Vagina (tissue), 2 donors: ENCODE measurements at places on chromosomes 7 and 10. TPM values are rescaled to one million over a fixed set of nuclear protein-coding genes. Genes with fewer than 3 reads are reported as not detected.

DNA sequence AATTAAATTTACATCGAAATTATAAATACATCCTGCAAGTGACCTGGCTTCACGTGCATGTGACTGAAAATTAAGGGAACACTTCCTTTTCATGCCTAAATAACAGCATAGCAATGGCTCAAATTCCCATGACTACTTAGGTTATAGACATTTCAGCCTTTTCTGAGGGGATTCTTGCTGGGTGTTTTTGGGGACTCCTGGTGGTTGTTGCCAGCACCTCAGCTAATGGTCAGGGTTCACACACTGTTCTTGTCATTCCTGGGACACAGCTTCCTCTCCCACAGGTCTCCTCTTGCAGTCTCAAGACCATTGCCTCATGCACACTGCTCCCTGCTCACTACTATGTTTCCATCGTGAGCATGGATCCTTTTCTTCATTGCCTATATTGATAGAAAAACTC lies 148.9 kb upstream of the GLI3 start:
- no peak overlapping the region for H3K27ac ChIP-seq
- H3K4me1 ChIP-seq, result no peaks in the 10 kb centered on the region
- DNase-seq, result no peak
- no peak overlapping the region for H3K4me3 ChIP-seq

DNA sequence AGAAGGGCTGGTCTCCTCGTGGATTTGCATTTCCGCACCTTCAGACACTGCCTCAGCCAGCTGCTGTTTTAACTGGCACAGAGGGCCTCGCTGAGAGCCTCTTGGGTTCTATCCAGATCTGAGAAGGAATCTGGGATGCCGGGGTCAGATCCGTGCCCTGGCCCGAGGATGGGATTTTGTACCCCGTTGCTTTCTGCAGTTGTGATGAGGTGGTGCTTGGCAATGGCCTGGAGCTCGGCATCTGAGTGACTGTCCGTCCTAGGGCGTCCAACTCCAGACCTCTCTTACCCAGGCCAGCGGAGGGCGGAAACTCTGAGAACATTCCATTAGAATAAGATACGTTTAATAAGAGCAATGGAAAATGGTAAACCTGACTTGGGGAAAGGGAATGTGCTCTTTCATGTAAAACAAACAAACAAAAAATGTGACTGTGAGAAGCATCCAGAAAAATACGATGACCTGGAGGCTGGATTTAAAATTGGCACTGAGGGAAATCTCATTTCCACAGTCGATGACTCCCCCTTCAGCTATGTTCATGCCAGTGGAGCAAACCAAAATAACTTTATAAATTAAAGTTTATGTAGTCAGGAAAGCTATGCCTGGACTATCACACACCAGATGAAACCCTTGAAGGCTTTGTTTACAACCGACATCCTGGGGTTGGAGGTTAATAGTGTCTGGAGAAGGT lies 39.6 kb downstream of the GRK5 start:
- no peaks in the 10 kb centered on the region for H3K36me3 ChIP-seq
- peak overlapping the region; percentile 12 for H3K4me3 ChIP-seq
- DNase-seq, result no peak
- H3K4me1 ChIP-seq, result peaks cover 52% of the 10 kb centered on the region
- no peaks in the 10 kb centered on the region for H3K27me3 ChIP-seq

Gene STOX1
- total RNA-seq, result 2.5 TPM

DNA sequence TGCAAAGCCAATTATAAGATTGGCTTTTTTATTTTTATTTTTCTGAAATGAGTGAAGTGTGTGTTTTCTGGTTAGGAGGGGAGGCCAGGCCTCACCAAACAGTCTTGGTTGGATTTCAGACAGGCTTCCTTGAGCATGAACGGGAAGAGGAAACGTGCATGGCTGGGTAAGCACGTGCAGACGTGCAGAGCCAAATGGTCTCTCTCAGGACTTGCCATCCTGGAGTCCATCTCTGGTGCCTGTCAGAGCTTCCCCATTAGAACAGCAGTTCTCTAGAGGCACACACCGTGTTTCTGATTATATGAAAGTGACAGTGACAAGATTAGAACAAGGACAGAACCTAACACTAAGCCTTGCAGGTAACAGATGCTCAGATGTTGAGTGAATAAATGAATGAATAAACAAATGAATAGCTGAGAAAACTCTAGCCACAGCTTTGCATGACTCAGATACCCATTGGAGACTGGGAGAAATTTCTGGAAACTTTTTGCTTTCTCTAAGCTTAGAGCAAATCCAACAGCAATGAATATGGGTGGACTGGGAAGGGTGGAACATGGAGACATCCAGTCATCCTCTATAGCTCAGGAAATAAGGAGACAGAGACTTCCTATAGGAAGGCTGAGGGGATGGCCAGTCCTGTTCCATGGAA lies 11.8 kb upstream of the CALD1 start:
- no peaks in the 10 kb centered on the region for H3K4me1 ChIP-seq
- no peaks in the 10 kb centered on the region for H3K27me3 ChIP-seq
- H3K4me3 ChIP-seq, result no peak overlapping the region
- H3K27ac ChIP-seq, result peak overlapping the region; percentile 63
- no peaks in the 10 kb centered on the region for H3K36me3 ChIP-seq

Gene SAMD9
- 9.3 TPM for total RNA-seq

Gene SPDYE16
- not detected for total RNA-seq

DNA sequence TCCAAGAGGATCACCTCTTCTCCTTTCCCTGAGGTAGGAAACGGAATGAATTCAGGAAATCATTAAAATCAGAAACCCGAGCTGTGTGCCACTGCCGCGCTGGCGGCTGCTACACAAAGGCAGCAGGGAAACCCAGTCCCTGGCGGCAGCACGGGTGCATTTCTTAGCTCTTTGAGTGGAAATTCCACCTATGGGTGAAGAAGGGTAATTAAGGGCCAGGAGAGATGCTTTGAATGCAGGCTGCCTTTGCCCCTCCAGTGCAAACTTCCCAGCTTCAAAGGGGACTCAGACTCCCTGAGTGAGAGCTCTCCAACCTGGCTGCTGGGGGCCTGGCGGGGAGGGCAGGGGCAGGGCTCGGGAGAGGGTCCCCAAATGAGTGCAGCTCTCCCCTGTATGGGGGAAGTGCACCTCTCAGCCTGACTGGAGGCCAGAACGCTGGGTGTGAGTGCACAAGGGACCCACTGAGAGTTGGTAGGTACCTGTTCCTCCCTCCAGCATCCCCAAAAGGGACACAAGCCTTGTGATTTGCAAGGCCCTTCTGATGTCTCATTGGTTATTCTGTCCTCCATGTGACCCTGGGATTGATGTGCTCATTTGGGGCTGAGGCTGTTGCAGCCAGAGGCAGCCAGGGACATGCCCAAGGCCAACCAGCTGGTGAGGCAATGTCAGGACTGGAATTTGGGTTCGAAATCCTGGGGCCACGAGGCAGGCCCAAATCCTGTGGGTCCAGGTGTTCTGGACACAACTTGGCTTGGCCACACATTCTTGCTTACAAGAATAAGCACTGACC lies 16.3 kb upstream of the ZMIZ1 start:
- no peak overlapping the region for H3K27ac ChIP-seq
- H3K36me3 ChIP-seq, result no peaks in the 10 kb centered on the region
- H3K27me3 ChIP-seq, result no peaks in the 10 kb centered on the region
- no peak for DNase-seq
- H3K4me3 ChIP-seq, result no peak overlapping the region

GRCh38 chr7:39195967-39196366 lies 218.3 kb downstream of the POU6F2 start:
- H3K4me1 ChIP-seq, result no peaks in the 10 kb centered on the region
- no peak overlapping the region for H3K27ac ChIP-seq
- H3K4me3 ChIP-seq, result no peak overlapping the region
- no peak for DNase-seq
- no peaks in the 10 kb centered on the region for H3K36me3 ChIP-seq

DNA sequence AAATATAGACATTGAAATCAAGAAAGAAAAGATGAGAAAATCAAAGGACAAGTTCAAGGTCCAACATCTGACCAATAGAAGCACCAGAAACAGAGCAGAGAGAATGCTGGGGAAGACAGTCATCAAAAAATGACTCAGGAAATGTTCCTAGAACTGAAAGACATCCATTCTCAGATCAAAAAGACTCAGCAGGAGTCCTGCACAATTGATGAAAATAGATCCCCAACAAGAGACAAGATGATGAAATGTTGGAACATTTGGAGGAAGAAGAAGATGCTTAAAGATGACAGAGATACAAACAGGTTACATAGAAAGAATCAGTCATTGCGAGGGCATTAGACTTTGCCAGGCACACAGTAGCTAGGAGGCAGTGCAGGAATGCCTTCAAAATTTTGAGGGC lies 30.0 kb upstream of the EIF5AL1 start:
- H3K36me3 ChIP-seq, result no peaks in the 10 kb centered on the region
- no peak for DNase-seq
- no peaks in the 10 kb centered on the region for H3K27me3 ChIP-seq
- peaks cover 25% of the 10 kb centered on the region for H3K4me1 ChIP-seq
- no peak overlapping the region for H3K4me3 ChIP-seq
- no peak overlapping the region for H3K27ac ChIP-seq

Gene ADAM8
- total RNA-seq, result 11.0 TPM

GRCh38 chr7:135822376-135822775 lies 73.8 kb upstream of the FAM180A start:
- no peak overlapping the region for H3K27ac ChIP-seq
- H3K4me3 ChIP-seq, result no peak overlapping the region
- no peak for DNase-seq

GRCh38 chr7:3229904-3230470 lies 71.1 kb upstream of the SDK1 start:
- no peaks in the 10 kb centered on the region for H3K36me3 ChIP-seq
- H3K4me3 ChIP-seq, result no peak overlapping the region

Gene ZMIZ2
- 54.3 TPM for total RNA-seq

- no peak overlapping the region for H3K4me3 ChIP-seq
- no peaks in the 10 kb centered on the region for H3K4me1 ChIP-seq
- H3K36me3 ChIP-seq, result no peaks in the 10 kb centered on the region
- H3K27me3 ChIP-seq, result no peaks in the 10 kb centered on the region
- no peak for DNase-seq
These were observed 67.7 kb upstream of the NEUROD6 start for GRCh38 chr7:31408140-31408729.

Gene PTPRN2
- total RNA-seq, result 7.4 TPM

DNA sequence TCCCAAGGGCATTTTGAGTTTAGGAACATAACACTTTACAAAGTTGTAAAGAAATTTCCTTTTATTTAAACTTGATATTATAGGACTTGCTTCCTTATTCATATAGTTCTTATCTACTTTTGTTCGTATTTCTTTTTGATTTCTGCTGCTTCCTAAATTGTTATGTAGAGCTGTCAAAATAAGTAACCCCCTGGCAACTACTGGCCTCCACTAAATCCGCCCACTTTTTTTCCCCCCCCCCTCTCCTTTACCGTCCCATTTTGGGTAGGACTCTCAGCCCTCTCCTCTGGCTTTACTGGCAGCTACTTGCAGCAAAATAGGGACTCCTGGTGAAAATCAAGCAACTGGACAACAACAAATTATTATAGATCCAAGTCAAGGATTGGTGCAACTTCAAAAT lies 1.1 kb downstream of the SP4 start:
- H3K36me3 ChIP-seq, result no peaks in the 10 kb centered on the region
- no peak overlapping the region for H3K4me3 ChIP-seq
- no peak for DNase-seq
- no peaks in the 10 kb centered on the region for H3K27me3 ChIP-seq

- no peak overlapping the region for H3K4me3 ChIP-seq
- no peaks in the 10 kb centered on the region for H3K27me3 ChIP-seq
- no peaks in the 10 kb centered on the region for H3K36me3 ChIP-seq
- DNase-seq, result no peak
- H3K27ac ChIP-seq, result no peak overlapping the region
These were observed 196.0 kb downstream of the KCNMA1 start for GRCh38 chr10:77441353-77442166.

Gene AKR1E2
- 3.7 TPM for total RNA-seq

DNA sequence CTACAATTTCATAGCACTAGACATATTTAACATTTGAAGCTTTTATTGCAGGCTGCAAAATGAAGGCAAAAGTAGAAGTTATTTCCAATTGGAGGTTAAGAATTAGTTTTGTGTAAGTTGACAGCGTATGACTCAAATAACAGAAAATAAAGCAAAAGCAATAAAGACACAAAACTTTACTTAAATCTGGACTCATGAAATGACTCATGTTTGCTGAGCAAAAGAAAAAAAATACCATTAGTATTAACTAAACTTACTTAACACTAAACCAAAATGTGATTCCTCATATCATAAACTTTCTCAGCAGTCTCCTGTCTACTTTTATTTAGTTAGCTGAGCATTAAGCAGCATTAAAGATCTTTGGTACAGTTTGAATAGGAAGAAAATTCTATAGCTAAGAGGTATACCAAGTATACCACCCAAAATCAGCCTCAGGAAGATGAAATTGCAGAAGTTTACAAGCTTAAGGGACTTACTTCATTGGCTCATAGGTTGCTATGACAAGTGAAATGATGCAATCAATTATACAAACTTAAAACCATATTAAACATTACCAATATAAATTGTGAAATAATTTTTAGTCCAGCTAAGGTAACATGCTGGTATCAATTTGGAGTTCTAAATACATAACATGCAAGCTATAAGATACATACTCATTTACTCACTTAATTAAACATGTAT lies 1131.4 kb downstream of the XPNPEP1 start:
- no peaks in the 10 kb centered on the region for H3K4me1 ChIP-seq
- H3K36me3 ChIP-seq, result no peaks in the 10 kb centered on the region
- no peak overlapping the region for H3K27ac ChIP-seq
- DNase-seq, result no peak
- no peaks in the 10 kb centered on the region for H3K27me3 ChIP-seq

- no peak for DNase-seq
- H3K36me3 ChIP-seq, result no peaks in the 10 kb centered on the region
- H3K27me3 ChIP-seq, result no peaks in the 10 kb centered on the region
- H3K4me1 ChIP-seq, result peaks cover 19% of the 10 kb centered on the region
- peak overlapping the region; percentile 53 for H3K27ac ChIP-seq
- H3K4me3 ChIP-seq, result no peak overlapping the region
These were observed 67.9 kb downstream of the CDK1 start for GRCh38 chr10:60846173-60846572.

GRCh38 chr10:71868192-71868697 lies 17.2 kb upstream of the PSAP start:
- H3K4me3 ChIP-seq, result no peak overlapping the region
- no peaks in the 10 kb centered on the region for H3K36me3 ChIP-seq
- H3K4me1 ChIP-seq, result peaks cover 14% of the 10 kb centered on the region
- H3K27me3 ChIP-seq, result no peaks in the 10 kb centered on the region
- peak; percentile 88 for DNase-seq

GRCh38 chr7:10912077-10912476 lies 61.6 kb upstream of the PHF14 start:
- no peak overlapping the region for H3K27ac ChIP-seq
- H3K27me3 ChIP-seq, result no peaks in the 10 kb centered on the region
- no peak overlapping the region for H3K4me3 ChIP-seq
- no peak for DNase-seq

DNA sequence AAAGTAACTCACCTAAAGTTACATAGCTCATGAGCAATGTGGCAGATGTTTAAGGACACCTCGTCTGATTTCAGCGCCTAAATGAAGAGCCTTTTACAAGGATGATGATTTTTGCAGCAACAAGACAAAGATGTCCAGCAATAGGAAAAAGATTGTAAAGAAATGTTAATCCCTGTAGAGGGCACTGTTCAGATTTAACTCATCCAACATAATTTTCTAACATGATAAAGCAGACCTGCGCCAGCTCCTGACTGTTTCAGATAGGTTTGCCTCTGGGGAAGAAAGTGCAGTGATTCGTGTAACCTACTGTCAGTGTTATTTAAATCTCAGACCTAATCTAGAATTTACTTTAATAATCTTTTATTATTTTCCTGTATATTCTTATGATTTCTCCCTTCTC lies 595.2 kb downstream of the AUTS2 start:
- H3K4me3 ChIP-seq, result no peak overlapping the region
- no peak overlapping the region for H3K27ac ChIP-seq
- no peaks in the 10 kb centered on the region for H3K36me3 ChIP-seq
